ENCODE measurements at places on chromosomes 7 and 10. TPM values are rescaled to one million over a fixed set of nuclear protein-coding genes. Genes with fewer than 3 reads are reported as not detected.
A peak's percentile ranks its signal among the peaks of the same experiment; 100 is the strongest.

DNA sequence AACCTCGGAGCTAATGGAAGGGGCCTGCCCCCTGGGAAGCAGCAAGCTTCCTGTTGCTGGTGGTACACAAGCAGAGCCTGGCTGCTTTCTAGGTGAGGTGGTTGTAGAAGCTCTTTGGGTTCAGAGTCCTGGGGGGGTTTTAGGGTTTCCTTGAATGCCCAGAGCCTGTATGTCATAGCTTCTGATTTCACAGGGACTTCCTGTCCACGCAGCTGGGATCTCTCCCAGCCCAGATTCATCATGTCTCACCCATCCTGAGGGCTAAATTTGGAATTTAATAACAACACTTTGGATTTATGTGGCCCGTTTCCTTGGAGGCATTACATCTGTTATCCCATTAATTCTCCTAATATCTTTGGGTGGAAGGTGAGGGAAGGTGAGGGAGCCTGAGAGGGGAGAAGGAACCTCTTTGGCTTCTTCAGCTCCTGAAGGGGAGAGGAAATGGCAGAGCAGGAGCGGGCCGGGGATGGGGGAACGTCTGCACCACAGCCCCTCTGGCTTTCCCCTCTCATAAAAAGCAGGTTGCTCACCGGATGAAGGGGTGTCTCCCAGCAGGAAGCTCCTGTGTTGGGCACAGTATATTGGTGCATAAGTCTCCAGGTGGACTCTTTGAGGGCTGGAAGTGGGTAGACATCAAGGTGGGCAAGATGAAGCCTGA is 19.7 kb downstream of the RPS24 start:
- no peak overlapping the region for H3K4me3 ChIP-seq
- H3K4me1 ChIP-seq = no peaks in the 10 kb centered on the region
- H3K27me3 ChIP-seq = no peaks in the 10 kb centered on the region
- H3K36me3 ChIP-seq = peaks cover 7% of the 10 kb centered on the region
- no peak for DNase-seq
- H3K27ac ChIP-seq = no peak overlapping the region

DNA sequence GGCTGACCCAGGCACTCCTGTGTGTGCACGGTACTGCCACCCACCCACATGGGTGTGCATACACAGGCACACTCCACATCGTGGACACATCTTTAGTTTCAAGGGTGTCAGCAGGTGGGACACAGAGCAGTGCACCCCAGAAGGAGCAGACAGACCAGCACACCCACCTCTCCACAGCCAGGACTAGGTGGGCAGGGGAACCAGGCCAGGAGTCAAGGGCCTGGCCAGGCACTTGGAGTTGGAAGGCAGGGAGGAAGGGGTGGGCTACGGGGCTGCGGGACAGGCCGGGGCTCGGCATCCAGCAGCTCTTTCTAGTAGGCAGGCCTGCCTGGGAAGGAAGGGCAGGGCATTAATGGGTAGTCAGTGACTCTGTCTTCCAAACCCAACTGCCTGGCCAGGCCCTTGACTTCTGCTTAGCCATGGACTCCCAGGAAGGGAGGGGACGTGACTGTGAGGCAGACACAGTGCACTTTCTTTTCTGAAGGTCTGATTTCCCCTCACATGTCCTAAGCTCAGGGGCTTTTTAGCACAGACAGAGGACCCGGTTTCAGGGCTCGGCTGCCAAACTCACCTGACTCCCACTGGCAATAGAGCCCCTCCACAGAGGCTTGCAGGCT is 14.6 kb downstream of the RASGEF1A start:
- no peaks in the 10 kb centered on the region for H3K27me3 ChIP-seq
- DNase-seq = no peak
- no peak overlapping the region for H3K4me3 ChIP-seq
- H3K27ac ChIP-seq = no peak overlapping the region

The SUMF2 gene
- total RNA-seq = 142 TPM

GRCh38 chr7:133650069-133650468 is 397.2 kb downstream of the EXOC4 start:
- no peak overlapping the region for H3K4me3 ChIP-seq
- peak overlapping the region; percentile 69 for H3K27ac ChIP-seq
- H3K4me1 ChIP-seq = peaks cover 34% of the 10 kb centered on the region

The LRRC4 gene
- not detected for total RNA-seq

GRCh38 chr7:64320547-64321513 is 7.1 kb downstream of the ZNF736 start:
- DNase-seq = no peak
- H3K27me3 ChIP-seq = no peaks in the 10 kb centered on the region
- H3K36me3 ChIP-seq = peaks cover 13% of the 10 kb centered on the region
- H3K4me3 ChIP-seq = no peak overlapping the region
- no peaks in the 10 kb centered on the region for H3K4me1 ChIP-seq

DNA sequence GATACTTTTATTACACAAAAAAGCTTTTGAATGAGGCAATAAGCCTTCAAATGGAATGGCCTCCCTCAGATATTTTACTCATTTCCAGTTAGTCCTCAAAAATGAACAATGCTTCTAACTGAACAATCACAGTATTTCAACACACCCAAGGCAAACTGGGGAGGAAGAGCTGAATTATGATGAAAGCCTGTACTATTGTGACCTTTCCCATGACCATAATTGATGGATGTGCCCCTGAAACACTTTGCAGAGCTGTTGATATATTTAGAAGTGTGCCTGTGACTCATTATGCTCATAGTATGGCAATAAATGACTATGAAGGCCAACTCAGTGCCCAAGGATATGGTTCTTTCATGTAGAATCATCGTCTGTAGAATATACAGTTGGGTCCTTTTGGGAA is 248.1 kb downstream of the AHR start:
- H3K4me3 ChIP-seq = no peak overlapping the region
- no peaks in the 10 kb centered on the region for H3K27me3 ChIP-seq
- DNase-seq = peak; percentile 94
- H3K4me1 ChIP-seq = peaks cover 31% of the 10 kb centered on the region

- H3K27ac ChIP-seq = no peak overlapping the region
- peaks cover 37% of the 10 kb centered on the region for H3K27me3 ChIP-seq
- H3K4me3 ChIP-seq = no peak overlapping the region
- no peaks in the 10 kb centered on the region for H3K4me1 ChIP-seq
- no peaks in the 10 kb centered on the region for H3K36me3 ChIP-seq
Observed at GRCh38 chr7:85426487-85426960, 239.7 kb upstream of the SEMA3D start.

DNA sequence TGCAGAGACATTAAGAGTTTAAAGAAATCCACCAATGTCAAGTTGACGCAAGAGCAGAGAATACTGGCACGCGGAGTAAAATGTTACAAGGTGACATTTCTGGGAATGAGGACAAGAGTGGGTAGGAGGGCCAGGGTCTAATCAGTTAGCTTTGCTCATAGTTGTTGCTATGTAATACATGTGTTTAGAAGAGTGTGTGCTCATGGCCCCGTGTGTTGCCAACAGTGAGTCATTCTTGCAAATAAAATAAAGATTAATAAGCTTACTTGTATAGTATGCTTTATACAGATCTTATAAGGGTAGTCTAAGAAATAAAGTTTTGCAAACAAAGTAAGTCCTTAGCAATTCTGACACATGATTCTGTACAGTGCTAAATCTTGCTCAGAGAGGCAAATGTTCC is 64.5 kb downstream of the DNMBP start:
- no peaks in the 10 kb centered on the region for H3K27me3 ChIP-seq
- peaks cover 16% of the 10 kb centered on the region for H3K4me1 ChIP-seq
- peak overlapping the region; percentile 52 for H3K27ac ChIP-seq
- no peak overlapping the region for H3K4me3 ChIP-seq
- peak; percentile 58 for DNase-seq
- H3K36me3 ChIP-seq = peaks cover 18% of the 10 kb centered on the region

The PSPH gene
- total RNA-seq = 49.4 TPM

DNA sequence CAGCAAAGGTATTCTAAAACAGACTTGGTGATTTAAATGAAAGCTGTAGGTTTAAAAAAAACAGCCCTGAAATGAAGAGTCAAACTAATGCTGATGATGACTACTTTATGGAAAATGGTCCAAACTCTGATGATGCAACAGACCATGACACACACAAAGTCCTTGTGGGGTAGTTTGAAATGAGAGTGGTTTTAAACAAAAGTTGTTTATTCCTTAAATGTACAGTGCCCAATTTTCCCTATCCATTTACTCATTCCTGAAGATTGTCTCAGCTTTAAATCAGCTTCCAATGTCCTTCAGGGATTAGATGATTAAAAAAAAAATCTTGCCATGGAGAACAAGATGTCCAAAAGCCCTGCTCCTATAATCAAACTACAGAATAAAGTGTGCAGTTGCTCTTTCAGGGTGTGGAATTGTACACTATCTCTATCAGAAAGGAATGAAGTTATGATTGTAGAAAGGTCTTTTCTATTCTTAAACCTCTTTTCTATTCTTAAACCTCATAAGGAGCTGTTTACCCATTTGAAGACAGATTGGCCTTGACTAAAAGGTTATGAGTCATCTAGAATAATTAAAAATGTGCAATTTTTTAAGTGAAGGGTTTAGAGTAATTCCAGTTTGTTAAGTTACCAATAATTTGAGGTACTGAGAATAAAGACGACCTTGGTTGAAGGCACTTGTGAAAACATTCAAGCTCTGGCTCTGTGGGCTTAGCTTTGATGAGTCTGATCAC is 70.2 kb upstream of the ITGA8 start:
- no peaks in the 10 kb centered on the region for H3K4me1 ChIP-seq
- DNase-seq = peak; percentile 57
- no peaks in the 10 kb centered on the region for H3K27me3 ChIP-seq
- H3K36me3 ChIP-seq = peaks cover 30% of the 10 kb centered on the region
- H3K4me3 ChIP-seq = no peak overlapping the region

- H3K36me3 ChIP-seq = no peaks in the 10 kb centered on the region
- peak overlapping the region; percentile 85 for H3K27ac ChIP-seq
- peak; percentile 98 for DNase-seq
- no peaks in the 10 kb centered on the region for H3K27me3 ChIP-seq
- peak overlapping the region; percentile 65 for H3K4me3 ChIP-seq
Observed at GRCh38 chr10:52883996-52884871, 111.7 kb upstream of the MBL2 start.

The EPO gene
- total RNA-seq = not detected

- no peaks in the 10 kb centered on the region for H3K36me3 ChIP-seq
- no peak overlapping the region for H3K4me3 ChIP-seq
- H3K27ac ChIP-seq = no peak overlapping the region
- H3K27me3 ChIP-seq = peaks cover 60% of the 10 kb centered on the region
- DNase-seq = no peak
Observed at GRCh38 chr10:71396084-71396710, 523 bp upstream of the CDH23 start.

The EIF4H gene
- total RNA-seq = 365 TPM

- peaks cover 30% of the 10 kb centered on the region for H3K4me1 ChIP-seq
- no peaks in the 10 kb centered on the region for H3K27me3 ChIP-seq
- peak; percentile 18 for DNase-seq
- H3K27ac ChIP-seq = peak overlapping the region; percentile 31
- H3K4me3 ChIP-seq = no peak overlapping the region
Observed at GRCh38 chr10:104472957-104473745, 119.5 kb downstream of the CFAP58 start.

The TMEM209 gene
- total RNA-seq = 38.3 TPM

The AKR1E2 gene
- 0.29 TPM for total RNA-seq

DNA sequence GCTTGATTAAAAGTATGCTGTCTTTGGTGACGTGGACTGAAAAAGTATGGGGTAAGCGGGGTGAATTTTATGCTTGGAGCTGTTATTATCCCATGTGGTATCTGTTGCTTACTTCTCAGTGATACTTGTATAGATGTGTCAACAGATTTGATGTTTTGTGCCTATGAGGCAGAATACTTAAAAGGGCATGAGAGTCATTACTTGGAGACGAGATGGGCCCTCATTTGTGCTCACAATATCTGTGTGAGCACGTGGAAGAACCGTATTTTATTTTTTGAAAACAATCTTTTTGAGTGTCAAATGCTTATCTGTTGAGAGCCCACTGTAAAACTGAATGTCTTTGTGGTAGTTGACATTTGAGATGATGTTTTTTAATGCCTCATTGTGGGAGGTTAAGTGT is 281.9 kb downstream of the EXOC4 start:
- H3K4me3 ChIP-seq = no peak overlapping the region
- H3K27me3 ChIP-seq = no peaks in the 10 kb centered on the region
- no peak for DNase-seq
- peaks cover 16% of the 10 kb centered on the region for H3K4me1 ChIP-seq

GRCh38 chr7:80450621-80451308 is 61.1 kb downstream of the GNAT3 start:
- H3K4me1 ChIP-seq = peaks cover 7% of the 10 kb centered on the region
- no peak overlapping the region for H3K27ac ChIP-seq
- no peak for DNase-seq
- no peaks in the 10 kb centered on the region for H3K27me3 ChIP-seq

DNA sequence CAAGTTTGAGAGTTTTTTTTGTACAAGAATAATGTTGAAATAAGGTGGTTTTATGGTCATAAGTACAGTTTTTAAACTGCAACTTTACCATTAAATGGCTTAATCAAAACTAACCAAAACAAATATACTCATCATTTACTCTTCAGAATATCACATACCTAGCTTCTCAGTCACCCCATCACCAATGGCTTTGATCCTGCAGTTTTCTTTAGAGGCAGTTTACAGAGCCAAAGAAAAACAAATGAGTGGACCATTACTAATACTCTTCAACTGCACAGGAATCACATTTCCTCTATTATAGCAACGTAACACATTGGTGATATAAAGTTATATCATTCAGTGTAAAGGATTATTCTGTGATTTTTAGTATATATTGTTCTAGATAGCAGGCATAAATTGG is 576.1 kb upstream of the LRRTM3 start:
- DNase-seq = peak; percentile 39
- peak overlapping the region; percentile 21 for H3K27ac ChIP-seq
- no peaks in the 10 kb centered on the region for H3K27me3 ChIP-seq
- peaks cover 16% of the 10 kb centered on the region for H3K4me1 ChIP-seq

The LRCH4 gene
- 22.3 TPM for total RNA-seq

The ASB4 gene
- not detected for total RNA-seq

DNA sequence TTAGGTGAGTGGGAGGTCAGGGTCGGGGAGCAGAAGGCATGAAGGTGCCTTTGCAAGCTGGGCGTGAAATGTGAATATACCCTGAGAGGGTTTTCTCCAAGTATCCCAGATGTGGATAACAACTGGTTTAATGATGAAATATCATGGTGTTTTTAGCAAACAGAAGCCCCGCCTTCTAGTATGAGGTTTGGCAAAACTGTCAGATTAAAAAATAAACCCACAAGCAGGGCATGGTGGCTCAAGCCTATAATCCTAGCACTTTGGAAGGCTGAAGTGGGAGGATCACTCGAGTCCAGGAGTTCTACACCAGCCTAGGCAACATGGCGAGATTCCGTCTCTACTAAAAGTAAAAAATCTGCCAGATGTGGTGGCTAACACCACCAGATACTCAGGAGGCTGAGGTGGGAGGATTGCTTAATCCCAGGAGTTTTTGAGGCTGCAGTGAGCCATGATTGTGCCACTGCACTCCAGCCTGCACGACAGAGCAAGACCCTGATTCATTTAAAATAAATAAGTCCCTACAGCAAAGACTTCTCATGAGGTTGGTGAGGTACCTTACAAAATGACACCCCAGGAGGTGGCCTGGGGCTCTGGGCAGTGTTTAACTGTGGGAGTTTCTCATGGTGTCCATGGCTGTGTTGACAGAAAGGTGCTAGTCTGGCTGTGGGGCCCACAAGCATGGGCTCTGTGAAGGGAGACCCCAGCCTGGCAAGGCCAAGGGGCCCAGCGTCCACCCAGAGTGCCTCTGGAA is 6.7 kb upstream of the PWWP2B start:
- no peak for DNase-seq
- H3K4me1 ChIP-seq = peaks cover 11% of the 10 kb centered on the region
- H3K36me3 ChIP-seq = no peaks in the 10 kb centered on the region
- no peaks in the 10 kb centered on the region for H3K27me3 ChIP-seq
- no peak overlapping the region for H3K27ac ChIP-seq
- no peak overlapping the region for H3K4me3 ChIP-seq

The HYCC1 gene
- total RNA-seq = 48.9 TPM

The FEZF1 gene
- not detected for total RNA-seq

All from MCF 10A (cell line).